ENCODE measurements at places on chromosomes 6 and 20.

DNA sequence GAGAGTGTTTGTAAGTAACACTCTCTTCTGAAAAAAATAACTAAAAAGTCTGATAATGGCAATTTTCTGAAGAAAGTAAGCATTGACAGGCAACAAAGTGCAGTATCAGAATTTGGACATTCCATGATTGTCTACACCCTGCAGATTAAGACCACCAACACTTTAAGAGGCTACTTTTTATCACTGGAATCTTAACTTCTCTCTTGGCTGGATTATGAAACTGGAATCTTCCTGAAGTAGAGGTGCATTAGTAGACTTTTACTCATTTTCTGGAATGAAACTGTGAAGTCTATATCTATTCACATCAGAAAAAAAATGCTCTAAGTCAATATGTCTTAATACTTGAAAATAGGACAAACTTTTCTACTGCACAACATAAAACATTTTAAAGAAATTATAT lies 547.5 kb downstream of the COL12A1 start:
- DNase-seq = no peak

- DNase-seq = no peak
Observed at GRCh38 chr6:79305020-79305419, 70.5 kb upstream of the HMGN3 start.

DNA sequence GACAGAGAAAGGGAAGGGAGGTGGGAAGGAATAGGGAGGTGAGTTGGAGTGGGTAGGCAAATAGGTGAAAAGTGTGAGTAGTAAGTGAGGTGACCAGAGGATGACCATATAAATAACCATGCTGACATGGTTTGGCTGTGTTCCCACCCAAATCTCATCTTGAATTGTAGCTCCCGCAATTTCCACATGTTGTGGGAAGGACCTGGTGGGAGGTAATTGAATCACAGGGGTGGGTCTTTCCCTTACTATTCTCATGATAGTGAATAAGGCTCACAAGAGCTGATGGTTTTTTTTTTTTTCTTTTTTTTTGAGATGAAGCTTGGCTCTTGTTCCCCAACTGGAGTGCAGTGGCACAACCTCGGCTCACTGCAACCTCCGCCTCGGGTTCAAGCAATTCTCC lies 21.5 kb upstream of the SMIM13 start:
- DNase-seq = no peak

GRCh38 chr20:63293456-63293855 lies 470 bp downstream of the COL20A1 start:
- no peak for DNase-seq

DNA sequence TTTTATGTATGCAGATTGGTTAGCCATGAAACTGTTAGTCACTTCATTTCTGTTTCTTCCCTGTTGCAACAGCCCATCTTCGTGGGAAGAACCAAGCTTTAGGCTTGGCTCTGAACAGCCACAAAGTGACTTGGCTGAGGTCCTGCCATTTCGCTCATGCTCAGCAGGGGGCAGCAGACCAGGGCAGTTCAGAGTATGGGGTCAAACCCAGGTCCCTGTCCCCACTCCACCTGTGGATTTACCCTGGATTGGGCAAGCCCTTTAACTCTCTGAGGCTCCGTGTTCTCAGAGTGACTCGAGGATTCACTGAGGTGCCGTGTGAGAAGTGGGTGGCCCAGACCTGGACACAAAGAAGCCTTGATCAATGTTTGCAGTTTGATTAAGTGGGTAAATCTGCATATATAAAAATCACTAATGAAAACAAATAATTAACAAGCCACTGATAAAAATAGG lies 19.8 kb upstream of the MAP1LC3A start:
- DNase-seq = peak; percentile 39

- no peak for DNase-seq
Observed at GRCh38 chr6:83068616-83069015, 1.1 kb downstream of the DOP1A start.

DNA sequence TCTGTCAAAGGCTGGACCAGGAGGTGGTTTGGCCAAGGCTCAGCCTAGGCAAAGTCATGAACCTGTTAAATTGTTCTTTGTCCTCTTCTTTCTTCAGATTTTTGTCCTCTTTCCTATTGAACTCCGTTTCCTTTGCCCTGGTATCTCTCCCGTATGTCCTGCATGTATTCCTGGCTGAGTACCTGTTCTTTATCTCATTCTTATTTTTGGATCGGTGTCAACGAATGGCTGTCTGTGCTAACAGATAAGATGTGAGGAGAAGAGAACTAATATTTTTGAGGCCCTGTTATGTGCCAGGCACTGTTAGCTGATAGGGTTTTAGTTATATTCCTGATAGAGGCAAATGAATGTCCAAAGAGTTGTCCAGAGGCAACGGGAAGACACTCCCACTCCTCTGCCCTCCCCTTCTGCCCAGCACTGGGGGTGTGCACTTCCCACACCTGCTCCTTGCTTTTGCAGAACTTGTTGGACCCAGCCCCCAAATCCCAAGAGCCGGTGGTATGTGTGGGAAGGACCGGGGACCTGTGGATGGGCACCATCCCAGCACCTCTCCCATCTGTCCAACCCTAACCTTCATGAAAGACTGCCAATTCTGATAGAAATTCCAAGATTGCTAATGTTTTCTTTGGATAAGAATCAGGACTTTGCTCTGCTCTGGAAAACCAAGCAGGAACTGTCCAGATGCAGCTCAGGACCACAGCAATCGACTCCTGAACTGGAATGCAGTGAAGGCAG lies 20.6 kb downstream of the MMP24OS start:
- no peak for DNase-seq

GRCh38 chr6:46921731-46922130 lies at the start of gene ADGRF5:
Gene ADGRF5, minus strand, starts transcription at chr6:46921938. Its CDS starts 15,176 bp downstream, at chr6:46906762.
- no peak for DNase-seq

GRCh38 chr6:158977382-158977781 lies 22.6 kb downstream of the RSPH3 start:
- DNase-seq = no peak

DNA sequence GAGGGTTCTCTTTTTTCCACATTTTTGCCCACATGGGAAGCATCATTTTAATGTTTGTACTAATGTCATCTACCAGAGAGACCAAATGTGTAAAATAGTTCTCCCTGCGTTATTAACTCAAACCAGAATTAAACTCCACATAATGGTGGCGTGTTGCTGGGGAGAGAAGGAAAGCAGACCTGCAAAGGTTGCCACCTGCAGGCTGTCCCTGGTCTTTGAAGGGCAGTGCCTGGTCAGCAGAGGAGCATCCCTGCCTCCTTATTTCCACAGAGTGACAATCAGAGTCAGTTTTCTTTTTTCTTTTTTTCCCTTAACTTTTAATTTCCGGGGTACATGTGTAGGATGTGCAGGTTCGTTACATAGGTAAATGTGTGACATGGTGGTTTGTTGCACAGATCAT lies 214.5 kb downstream of the TBX18 start:
- DNase-seq = no peak

All from eye (tissue), 1 donor.